Progenitor cell of endocrine pancreas (in vitro differentiated cells): ENCODE measurements at places on chromosomes 7 and 10. TPM values are rescaled to one million over a fixed set of nuclear protein-coding genes. Genes with fewer than 3 reads are reported as not detected.

The SKIDA1 gene
- 13.6 and 15.3 TPM in 2 replicates for total RNA-seq

The OPALIN gene
- total RNA-seq: not detected in 2 replicates

The SSBP1 gene
- 129 and 132 TPM in 2 replicates for total RNA-seq

The CHN2 gene
- total RNA-seq: 21.2 and 22.0 TPM in 2 replicates

The TEX36 gene
- not detected in 2 replicates for total RNA-seq

DNA sequence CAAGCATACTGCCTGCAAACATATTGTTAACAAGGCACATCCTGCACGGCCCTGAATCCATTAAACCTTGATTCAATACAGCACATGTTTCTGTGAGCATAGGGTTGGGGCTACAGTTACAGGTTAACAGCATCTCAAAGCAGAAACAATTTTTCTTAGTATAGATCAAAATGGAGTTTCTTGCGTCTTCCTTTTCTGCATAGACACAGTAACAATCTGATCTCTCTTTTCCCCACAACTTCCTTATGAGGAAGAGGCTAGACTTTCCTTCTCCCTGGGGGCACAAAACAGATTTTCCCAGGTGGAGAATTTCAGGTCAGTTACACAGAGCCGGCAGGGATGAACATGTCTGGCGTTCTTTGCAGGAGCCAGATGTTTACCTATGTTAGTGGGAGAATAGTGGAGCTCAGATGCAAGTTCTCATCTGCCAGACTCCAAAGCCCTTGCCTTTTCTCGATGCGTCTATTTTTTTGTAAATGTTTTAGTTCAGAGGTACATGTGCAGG lies 37.5 kb upstream of the PFKFB3 start:
- no peaks in the 10 kb centered on the region for H3K27me3 ChIP-seq
- H3K4me1 ChIP-seq: peaks cover 18% of the 10 kb centered on the region
- H3K4me3 ChIP-seq: peak overlapping the region; percentile 89
- DNase-seq: no peak
- no peak overlapping the region for H3K27ac ChIP-seq
- H3K36me3 ChIP-seq: peaks cover 3% of the 10 kb centered on the region

- no peak overlapping the region for H3K4me3 ChIP-seq
- H3K4me1 ChIP-seq: peaks cover 3% of the 10 kb centered on the region
- H3K36me3 ChIP-seq: no peaks in the 10 kb centered on the region
Measured at GRCh38 chr10:70034232-70034631, 18.4 kb upstream of the MACROH2A2 start.

DNA sequence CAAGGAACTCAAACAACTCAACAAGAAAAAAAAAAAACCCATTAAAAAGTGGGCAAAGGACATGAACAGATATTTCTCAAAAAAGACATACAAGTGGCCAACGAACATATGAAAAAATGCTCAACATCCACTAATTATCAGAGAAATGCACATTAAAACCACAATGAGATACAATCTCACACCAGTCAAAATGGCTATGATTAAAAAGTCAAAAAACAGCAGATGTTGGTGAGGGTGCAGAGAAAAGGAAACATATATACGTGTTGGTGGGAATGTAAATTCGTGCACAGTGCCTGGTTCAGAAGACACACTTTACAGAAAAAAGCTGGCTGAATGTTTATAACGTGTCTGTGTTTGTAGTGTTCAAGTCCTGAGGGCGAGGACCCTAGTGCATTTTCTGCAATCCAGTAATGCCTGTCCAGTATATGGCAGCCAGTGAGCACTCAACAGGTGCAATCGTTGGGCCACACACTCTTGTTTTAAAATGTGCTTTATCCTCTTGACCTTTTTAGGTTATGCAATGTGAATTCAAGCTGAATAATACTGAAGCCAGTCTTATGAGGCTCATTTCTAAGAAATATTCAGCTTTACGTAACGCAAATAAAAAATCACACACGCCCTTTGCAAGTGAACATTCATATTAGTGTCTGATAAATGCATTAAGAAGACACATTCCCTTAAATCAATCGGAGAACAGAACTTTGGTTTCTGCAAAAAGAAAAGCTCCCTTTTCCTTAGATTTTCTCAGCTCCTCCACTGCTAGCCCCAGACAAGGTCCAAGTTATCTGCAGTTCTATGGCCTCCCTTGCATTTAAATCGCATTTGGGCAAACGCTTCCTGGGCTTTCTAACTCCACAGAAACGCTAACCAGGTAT lies 813 bp upstream of the MTURN start:
- H3K36me3 ChIP-seq: peaks cover 3% of the 10 kb centered on the region
- peak overlapping the region; percentile 95 for H3K27ac ChIP-seq
- no peak for DNase-seq
- H3K27me3 ChIP-seq: no peaks in the 10 kb centered on the region
- peaks cover 7% of the 10 kb centered on the region for H3K4me1 ChIP-seq

DNA sequence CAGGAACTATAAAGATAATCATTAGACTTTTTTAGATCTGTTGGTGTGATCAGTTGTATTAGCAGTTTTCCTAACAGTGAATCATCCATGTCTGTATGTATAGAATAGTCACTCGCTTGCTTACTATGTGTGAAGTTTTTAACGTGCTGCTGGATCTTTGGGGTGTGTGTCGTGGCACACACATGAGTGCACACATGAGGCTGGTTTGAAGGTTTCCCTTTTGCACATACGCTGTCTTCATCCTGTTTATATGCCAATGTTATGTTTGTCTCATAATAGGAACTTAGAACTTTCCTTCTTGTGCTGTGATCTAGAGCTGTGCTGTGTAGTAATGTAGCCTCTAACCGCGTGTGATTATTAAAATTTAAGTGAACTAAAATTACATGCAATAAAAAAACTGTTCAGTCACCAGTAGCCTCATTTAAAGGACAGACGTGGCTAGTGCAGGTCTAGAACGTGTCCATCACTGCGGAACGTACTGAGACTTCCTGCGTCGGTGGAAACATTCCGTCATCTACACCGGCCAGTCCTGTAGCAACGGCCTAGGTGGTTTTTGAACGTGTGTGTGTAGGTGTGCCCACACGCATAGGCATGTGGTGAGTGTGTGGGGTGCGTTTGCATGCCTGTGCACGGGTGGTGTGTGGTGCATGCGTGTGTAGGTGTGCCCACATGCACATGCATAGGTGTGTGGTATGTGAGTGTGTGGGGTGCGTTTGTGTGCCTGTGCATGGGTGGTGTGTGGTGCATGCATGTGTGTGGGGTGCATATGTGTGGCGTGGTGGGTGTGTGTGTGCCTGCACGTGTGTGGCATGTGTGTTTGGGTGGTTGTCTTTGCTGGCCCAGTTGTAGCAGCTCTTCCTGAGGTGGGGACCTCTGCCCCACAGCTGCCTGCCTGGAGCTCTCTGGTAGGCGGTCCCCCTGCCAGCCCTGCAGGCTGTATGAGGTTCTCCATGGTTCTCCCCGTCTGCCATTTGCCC lies 56.6 kb downstream of the INPP5A start:
- H3K4me3 ChIP-seq: no peak overlapping the region
- DNase-seq: no peak
- H3K27ac ChIP-seq: no peak overlapping the region
- H3K27me3 ChIP-seq: no peaks in the 10 kb centered on the region

DNA sequence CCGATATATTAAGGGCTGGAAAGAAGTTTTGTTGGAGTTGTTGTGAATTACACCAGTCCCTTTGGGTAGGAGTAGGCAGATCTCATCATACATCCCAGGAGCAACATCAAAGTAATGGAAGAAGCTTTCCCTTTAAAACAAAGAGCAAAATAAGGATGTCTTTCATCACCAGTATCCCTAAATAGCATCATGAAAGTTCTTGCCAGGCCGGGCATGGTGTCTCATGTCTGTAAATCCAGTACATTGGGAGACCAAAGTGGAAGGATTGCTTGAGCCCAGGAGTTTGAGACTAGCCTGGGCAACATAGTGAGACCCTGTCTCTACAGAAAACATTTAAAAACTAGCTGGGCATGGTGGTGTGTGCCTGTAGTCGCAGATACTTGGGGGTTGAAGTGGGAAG lies 38.7 kb downstream of the LRRC20 start:
- DNase-seq: no peak
- no peaks in the 10 kb centered on the region for H3K4me1 ChIP-seq
- H3K27ac ChIP-seq: no peak overlapping the region
- H3K4me3 ChIP-seq: no peak overlapping the region

- H3K4me3 ChIP-seq: no peak overlapping the region
- H3K4me1 ChIP-seq: no peaks in the 10 kb centered on the region
Measured at GRCh38 chr7:132508724-132509353, 67.4 kb downstream of the PLXNA4 start.

DNA sequence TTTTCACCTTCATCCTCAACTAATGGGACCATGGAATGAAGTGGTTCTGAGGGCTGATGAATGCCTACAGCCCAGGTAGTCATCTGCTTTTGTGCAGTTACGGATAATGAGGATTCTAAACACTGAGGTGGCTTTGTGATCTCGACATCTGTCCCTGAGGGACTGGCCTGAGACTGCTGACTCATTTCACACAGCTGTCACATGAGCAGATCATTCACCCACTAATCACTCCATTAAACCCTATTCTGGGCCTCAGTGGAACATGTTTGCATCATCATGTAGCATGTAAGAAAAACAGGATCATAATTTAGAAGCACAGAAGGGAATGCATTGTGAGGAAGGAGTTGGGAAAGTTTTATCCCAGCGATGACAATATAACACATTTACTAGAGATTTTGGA lies 79.4 kb upstream of the FEZF1 start:
- DNase-seq: no peak
- H3K4me3 ChIP-seq: no peak overlapping the region
- H3K36me3 ChIP-seq: no peaks in the 10 kb centered on the region
- peaks cover 7% of the 10 kb centered on the region for H3K4me1 ChIP-seq
- peak overlapping the region; percentile 44 for H3K27ac ChIP-seq
- no peaks in the 10 kb centered on the region for H3K27me3 ChIP-seq

DNA sequence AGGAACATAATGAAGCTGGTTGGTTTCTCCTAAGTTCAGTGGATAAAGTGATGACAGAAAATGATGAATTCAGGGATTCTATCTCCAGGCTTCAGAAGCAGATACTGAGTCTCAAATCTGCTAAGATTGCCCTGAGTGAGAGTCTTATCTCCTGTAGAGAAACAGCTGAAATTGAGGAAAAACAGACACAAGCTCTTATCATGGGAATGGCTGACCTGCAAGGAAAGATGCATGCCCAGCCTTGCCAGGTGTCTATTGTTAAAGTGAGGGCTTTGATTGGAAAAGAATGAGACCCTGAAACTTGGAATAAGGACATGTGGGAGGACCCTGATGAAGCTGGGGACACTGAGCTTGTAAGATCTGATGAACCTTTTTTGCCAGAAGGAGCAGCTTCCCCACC lies 100.3 kb downstream of the DNAJB9 start:
- H3K4me1 ChIP-seq: no peaks in the 10 kb centered on the region
- peaks cover 6% of the 10 kb centered on the region for H3K27me3 ChIP-seq
- H3K27ac ChIP-seq: no peak overlapping the region
- no peaks in the 10 kb centered on the region for H3K36me3 ChIP-seq
- no peak for DNase-seq

DNA sequence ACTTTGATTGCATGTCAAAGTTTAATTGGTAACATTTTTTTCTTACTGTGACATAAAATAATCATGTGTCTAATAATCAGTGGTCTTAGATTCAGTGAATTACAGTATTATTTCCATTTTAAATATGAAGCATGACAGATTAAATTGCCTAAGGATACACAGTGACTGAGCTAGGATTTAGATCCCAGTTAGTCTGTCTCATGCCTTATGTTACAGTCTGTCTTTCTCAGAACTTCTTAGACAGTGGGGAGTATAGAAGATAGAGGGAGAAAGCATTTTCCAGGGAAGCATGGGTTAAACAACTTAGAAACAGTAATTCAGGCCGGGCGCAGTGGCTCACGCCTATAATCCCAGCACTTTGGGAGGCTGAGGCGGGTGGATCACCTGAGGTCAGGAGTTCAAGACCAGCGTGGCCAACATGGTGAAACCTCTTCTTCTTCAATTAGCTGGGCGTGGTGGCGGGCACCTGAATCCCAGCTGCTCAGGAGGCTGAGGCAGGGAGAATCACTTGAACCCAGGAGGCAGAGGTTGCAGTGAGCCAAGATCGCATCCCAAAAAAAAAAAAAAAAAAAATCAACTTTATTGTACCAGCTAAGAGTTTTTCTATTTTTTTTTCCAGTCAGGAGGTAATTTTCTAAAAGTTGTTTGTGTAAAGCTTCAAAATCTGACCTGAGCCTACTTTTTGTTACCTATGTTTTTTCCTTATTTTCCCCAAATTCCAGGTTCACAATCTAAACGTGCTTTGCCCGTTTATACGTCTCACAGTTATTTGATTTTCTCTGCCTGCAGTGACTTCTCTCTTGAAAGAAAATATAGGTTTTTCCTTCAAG lies 3.3 kb downstream of the CASD1 start:
- H3K27ac ChIP-seq: peak overlapping the region; percentile 14
- peak overlapping the region; percentile 78 for H3K4me3 ChIP-seq
- DNase-seq: no peak
- no peaks in the 10 kb centered on the region for H3K27me3 ChIP-seq
- peaks cover 62% of the 10 kb centered on the region for H3K4me1 ChIP-seq
- H3K36me3 ChIP-seq: peaks cover 5% of the 10 kb centered on the region

- H3K4me3 ChIP-seq: no peak overlapping the region
- H3K36me3 ChIP-seq: no peaks in the 10 kb centered on the region
- H3K4me1 ChIP-seq: peaks cover 1% of the 10 kb centered on the region
- no peak overlapping the region for H3K27ac ChIP-seq
Measured at GRCh38 chr10:3099291-3100092, 32.1 kb downstream of the PFKP start.

DNA sequence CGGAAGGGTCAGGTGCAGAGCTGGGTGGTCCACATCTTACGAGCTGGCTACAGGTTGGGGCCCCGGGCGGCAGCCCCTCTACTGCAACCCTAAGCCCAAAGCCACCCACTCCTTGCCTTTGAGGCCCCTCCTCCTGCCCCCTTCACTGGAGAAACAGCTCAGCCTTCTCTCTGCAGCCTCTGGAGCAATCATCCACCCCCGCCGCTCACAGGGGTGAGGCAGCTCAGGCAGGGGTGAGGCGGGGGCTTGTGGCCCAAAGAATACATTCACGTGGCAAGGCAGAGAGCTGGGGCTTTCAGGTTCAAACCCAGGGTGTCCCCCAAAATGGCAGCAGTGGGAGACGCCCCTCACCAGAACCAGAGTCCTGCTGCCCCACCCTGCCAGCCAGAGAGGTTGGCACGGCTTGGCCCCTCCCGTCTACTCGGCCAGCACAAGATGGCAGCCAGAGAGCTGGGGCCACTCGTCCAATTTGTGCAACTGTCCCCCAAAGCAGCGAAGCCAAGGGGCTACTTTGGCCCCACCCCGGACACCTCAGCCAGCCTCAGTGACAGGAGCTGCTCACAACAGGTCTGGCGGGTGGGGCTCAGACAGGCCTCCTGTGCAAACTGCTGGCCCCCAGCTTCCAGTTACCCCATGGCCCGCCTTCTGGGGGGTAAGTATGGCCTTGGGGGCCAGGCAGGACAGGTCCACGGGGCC lies 7.2 kb downstream of the GNB2 start:
- H3K36me3 ChIP-seq: peaks cover 10% of the 10 kb centered on the region
- no peak overlapping the region for H3K27ac ChIP-seq
- no peaks in the 10 kb centered on the region for H3K27me3 ChIP-seq
- no peak for DNase-seq
- H3K4me1 ChIP-seq: peaks cover 2% of the 10 kb centered on the region

DNA sequence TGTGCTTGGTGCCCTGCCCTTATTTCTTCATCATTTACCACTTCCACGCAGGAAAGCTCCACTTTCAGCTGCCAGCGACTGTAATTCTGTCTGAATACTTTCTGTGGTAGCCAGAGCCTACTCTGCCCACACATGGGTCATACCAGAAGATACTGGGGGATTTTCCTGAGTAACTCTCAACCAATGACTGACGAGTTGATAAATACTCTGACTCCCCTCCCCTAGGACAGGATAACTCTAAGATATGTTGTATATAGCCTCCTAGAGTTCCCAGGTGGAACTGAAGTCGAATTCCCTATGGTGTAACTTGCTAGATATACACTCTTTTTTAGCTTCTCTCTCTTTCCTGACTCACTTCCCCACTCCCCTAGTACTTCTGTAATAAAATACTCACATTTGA lies 29.8 kb downstream of the SEM1 start:
- H3K27me3 ChIP-seq: no peaks in the 10 kb centered on the region
- DNase-seq: no peak
- peaks cover 33% of the 10 kb centered on the region for H3K36me3 ChIP-seq
- no peak overlapping the region for H3K4me3 ChIP-seq
- no peak overlapping the region for H3K27ac ChIP-seq
